ENCODE measurements at places on chromosomes 12 and 14.

GRCh38 chr14:35985474-35986218, 159.5 kb downstream of the BRMS1L start:
- no peak for DNase-seq

GRCh38 chr12:57090490-57090889, 1.6 kb downstream of the NAB2 start:
- no peak for DNase-seq

- no peak for DNase-seq
Observed at GRCh38 chr14:21398901-21399300, 15.1 kb upstream of the SUPT16H start.

- DNase-seq, result no peak
Observed at GRCh38 chr12:131087991-131088700, 134.4 kb downstream of the ADGRD1 start.

DNA sequence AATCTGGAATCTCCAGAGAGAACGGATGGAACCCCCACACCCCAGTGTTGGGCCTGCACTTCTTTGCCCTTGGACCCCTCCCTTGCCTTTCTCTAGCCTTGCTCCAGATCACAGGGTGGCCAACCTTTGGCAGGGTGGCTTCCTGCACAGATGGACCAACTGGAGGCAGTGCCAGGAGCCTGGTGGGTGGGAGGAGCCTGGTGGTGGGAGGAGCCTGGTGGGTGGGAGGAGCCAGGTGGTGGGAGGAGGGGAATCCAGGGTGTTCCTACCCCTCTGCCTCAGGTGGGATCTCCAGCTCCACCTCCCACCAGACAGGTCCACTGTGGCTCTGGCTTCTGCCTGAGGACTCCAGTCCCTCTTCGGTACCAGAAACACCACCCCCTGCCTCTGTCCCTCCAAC, 15.0 kb upstream of the ORAI1 start:
- no peak for DNase-seq

DNA sequence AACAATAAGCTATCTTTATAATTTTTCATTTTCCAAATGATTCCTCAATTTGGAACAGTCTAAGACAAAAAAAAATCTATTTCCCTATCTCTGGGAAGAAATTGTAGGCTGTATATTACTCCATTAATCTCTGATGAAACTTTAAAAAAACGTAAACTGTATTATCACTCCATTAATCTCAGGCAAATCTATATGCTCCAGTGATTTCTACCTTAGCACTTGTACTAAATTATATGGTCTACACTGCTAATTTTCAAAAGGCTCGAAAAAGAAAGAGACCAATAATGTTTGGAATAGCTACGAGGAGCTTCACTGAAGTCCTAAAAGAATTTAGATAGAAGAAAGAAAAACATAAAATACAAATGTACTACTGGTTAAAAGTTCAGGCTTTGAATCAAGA, 19.7 kb downstream of the MED13L start:
- DNase-seq, result no peak

DNA sequence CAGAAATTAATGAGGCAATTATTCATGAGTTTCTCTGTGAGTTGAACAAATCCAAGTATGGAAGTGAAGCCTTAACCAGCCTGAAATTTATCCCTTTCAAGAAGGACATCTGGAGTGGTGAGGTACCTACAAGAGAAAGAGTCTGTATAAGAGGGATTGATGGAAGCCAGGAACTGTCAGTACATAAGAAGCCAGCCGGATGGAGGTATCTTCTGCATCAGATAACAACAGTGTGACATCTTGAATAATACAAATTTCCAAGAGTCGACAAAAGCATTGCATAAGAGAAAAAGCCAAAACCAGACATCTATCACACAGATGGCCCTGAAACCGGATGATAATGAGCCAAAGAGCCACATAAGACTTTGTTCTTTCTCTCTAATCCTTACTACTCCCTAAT, 781.2 kb downstream of the FLRT2 start:
- no peak for DNase-seq

GRCh38 chr12:86634456-86635410, 378.5 kb upstream of the MGAT4C start:
- DNase-seq, result no peak

DNA sequence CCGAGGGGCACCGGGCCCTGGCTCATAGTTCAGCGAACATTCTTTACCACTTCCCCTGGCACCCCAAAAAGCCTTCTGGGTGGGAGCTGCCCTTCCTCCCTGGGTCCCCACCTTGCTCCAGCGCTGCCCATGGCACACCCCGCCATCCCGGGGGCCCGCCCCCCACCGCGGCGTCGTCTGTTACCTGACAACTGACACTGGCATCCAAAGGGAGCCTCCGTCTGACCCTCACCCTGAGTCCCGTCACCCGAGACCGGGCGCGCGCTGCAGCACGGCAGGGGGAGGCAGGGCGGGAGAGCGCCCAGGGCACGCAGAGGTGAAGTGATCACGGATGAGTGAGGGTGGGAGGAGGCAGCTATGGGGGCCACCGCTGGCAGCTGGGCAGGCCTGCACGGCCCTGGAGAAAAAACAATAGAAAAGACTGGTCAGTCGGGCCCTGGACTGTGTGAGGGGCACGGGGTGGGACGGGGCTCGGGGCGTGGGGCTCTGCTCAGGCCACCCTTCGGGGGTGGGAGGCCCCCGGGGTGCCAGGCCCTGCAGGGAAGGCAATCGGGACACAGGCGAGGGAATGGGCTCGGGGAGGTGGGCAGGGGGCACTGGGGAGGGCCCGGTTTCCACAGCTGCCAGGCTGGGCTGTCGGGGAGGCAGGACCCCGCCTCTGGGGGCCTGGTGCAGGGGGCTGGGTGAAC, 40.7 kb downstream of the BCL11B start:
- no peak for DNase-seq

DNA sequence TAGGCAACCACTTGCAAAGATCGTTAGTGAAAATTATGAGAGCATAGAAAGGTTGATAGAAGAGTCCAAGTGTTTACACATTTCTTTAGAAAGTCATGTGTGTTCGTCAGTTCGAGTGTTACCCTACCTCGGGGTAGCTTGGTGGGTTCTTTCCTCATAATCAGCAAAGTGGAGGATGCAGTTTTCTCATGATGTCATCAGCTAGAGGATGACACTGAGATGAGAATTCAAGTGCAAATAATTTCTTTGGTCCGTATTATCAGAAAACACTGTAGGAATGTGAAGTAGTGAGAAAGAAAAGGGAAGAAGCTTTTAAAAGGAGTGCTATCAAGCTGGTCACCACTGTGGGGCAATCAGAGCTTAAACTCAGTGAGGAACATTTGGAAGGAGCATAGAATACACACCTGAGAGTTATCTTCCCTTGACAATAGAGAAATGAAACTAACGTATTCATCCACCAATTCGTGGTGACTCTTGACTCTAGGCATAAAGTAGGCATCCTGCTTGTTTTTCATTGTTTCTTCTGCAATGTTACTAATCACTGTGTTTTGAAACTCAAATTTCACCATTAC, 1340.9 kb upstream of the TMEM132C start:
- DNase-seq, result no peak

DNA sequence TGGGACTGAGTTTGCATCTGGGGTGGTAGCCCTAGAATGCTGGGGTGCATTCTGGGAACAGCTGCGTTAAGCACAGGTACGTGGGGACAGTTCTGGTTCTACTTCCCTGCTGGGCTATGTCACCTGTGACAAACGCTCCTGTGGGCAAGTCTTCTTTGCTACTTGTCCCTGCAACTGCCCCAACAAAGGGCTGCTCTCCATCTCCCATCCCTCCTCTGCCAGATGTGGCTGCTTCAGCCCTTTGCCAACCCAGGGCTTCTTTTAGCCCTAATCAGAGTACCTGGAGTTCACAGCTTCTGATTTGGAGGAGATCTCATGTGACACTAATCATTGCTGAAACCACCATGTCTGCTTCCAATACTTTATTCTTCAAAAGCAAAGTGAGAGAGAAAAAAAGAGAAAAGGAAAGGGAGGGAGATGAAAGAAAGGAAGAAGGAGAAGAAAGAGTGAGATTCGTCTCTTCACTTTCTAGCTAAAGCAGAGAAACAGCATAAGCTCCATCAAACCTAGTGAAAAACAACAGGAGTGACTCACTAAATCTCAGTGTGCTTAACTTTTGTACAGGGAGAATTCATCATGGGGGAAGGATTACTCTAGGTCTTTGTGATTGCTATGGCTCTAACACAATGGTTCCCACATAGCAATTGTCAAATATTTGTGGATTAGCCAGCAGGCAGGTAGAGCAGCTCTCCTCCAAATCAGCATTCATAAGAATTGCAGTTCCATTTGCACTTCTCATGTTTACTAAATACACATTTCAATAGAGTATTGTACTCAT, 174.8 kb downstream of the LRIG3 start:
- no peak for DNase-seq

DNA sequence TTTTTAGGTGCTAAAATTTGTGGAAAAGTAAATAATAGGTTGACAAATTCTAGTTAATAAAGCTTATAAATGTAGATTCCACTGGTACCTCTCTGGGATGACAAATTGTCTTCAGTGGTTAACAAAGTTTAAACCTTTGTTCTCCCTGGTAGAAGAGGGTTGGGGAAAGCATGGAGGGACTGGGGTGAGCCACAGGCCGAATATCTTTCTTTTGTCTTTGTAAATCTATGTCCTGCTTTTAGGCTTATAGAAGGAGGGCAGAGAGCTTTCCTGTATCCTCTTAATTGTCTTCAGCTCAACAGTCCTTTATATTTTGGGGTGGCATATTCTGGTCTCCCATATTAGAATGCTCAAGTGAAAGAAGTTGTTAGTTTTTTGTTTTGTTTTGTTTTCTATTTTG, 142.2 kb upstream of the CNOT2 start:
- DNase-seq, result no peak

DNA sequence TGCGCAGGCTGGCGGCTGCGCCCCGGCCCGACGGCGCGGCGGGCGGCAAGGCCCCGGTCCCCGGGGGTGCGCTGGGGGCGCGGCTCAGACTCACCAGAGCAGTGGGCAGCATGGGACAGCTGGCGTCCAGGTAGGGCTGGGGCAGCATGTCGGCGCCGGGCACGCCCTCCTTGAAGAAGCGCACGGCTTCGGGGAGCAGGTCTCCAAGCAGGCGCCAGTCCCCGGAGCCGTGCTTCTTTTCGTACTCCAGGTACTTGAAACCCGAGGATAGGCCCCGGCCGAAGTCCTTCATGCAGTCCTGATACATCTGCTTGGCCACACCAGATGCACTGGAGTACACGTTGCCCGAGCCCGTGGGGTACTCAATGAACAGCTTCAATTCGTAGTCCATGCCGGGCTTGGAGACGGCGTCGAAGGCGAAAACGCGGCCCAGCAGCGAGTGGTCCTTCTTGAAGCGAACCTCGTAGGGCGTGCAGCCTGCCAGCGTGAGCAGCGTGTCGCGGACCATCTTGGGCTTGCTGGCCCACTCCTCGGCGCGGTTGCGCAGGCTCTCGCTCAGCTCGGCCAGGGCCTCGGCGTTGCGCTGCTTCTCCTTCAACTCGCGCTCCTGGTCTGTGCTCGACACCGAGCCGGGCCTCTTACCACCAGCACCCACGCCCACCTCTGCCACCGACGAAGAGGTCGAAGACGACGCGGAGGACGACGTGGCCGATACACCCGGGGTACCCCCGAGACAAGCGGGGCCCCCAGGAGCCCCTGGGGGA, 2.2 kb downstream of the IRF2BPL start:
- no peak for DNase-seq

DNA sequence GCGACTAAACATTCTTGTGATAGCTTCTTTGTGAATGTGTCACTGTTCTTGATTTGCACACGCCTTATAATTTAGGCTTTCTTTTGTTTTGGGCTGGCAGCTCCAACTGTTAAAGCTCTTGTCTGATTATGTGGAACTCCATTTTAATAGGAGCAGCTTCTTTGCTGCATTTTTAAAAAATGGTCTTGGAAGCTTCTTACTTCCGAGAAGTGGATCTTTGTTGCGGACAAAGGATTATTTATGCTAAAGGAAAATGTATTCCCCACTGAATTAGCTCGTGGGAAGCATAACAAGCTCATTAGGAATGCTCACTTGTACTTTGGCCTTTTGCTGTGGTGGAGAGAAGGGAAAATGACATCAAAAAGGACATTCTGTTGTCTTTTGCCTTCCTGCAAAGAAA, 20.0 kb downstream of the GAS2L3 start:
- peak; percentile 26 for DNase-seq

DNA sequence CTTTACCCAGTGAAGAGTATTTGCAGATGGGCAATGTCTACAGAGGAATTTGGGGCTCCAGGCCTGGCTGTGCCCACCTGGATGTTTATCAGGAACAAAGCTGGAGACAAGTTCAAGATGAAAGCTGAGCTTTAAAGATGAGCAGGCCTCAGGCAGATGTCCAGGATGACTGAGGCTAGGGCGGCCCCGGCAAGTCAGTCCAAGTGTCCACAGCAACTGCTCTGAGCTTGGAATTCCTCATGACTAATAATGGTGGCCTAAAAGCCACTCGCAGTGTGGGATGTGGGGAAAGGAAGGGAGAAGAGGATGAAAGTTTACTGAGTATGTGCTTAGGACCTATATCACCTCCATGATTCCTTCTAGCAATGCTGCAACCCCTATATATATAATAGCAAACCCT, 128.2 kb upstream of the NOS1 start:
- no peak for DNase-seq

GRCh38 chr14:24274101-24274543, 2.7 kb upstream of the RABGGTA start:
- no peak for DNase-seq

DNA sequence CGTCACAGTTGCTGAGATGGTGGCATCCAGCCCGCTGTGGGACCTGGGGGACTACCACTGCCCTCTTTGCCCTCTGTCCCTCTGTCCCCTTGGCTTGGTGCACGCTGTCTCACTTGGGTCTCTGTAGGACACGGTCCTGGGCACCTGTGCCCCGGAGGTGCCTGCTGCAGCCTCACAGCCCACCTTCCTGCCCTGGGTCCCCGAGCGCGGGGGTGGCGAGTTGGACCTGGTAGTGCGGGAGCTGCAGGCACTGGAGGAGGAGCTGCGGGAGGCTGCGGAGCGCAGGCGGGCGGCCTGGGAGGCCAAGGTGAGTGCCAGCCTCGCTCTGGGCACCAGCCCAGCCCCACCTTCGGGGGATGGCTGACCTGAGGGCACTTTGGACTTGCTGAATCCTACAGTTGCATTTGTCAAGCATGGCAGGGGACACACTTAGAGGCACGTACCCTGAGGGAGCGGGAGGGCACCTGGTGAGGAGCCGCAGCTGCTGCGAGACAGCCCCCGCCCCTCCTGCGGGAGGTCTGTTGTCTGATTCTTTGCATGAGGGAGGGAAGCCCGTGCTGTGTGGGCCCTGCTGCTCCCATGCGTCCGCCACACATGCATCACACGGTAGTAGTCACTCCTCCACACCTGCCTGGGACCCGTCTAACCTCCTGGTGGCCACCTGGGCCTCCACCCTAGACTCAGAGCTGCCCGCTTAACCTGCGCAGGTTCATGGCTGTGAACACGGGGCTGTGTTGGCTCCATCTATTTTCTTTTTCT, 6.8 kb downstream of the TEDC1 start:
- no peak for DNase-seq

- peak; percentile 88 for DNase-seq
Observed at GRCh38 chr14:102539544-102540314, 30.2 kb upstream of the ANKRD9 start.

DNA sequence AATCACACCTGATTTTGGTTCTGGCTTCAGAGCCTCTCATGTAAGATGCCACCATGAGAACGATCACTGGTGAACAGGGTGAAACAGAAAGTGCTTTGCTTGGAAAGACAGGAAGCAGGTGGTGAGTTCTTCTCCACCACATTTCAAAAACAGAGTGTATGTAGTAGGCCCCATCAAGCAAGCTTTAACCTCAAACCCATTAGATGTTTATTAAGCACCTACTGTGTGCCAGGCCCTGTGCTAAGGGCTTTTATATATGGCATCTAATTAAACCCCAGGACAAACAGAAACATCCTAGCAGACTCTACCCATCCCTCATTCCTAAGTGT, 47.8 kb upstream of the MED13L start:
- DNase-seq, result no peak

Measured in fibroblast of skin of scalp (primary cell).